ENCODE measurements at places on chromosomes 5 and 9.

DNA sequence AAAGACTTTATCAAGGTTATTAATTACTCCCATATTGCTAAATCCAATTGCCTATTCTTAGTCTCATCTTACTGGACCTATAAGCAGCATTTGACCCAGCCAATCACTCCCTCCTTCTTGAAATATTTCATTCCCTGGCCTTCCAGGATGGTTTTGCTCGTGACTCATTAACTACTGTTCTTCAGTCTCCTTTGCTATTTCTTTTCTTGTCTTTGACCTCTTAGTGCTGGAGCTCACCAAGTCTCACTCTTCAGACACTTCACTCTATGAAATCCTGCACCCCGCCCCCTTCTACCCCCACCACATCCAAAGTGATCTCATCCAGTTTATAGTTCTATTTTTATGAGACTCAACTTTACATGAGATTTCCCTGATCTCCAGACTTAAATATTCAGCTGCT is 803.1 kb upstream of the WWC1 start:
- no peak for DNase-seq

GRCh38 chr9:97373331-97373730 is 38.6 kb upstream of the TDRD7 start:
- no peak for DNase-seq

- DNase-seq, result no peak
Measured at GRCh38 chr5:81164476-81164875, 68.6 kb upstream of the CKMT2 start.

GRCh38 chr5:109945097-109945678 is 255.5 kb downstream of the MAN2A1 start:
- DNase-seq, result no peak

DNA sequence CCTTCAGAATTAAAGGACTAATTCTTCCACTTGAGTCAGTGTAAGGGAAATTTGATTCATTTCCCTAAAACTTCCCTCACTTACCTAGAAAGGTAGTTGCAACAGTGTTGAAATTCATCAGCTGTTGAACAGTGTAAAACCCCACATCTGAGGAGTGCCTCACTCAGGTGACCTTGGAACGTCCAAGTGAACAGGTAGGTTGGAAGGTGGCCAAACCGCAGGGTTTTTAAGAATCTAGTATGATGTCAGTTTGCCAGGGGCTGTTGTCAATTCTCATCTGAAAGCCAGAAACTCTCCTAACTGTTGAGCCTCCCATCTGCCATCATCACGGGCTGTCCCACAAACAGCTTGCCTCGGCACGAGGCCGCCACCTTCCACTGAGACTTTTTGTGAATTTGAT is 105.7 kb downstream of the TMEM174 start:
- DNase-seq, result no peak

- DNase-seq, result no peak
Measured at GRCh38 chr9:72312386-72312987, 52.5 kb downstream of the ZFAND5 start.
